SHP77 treated with DMSO at 0.1 percent for 48 hours (cell line): ENCODE measurements at places on chromosomes 1 and 21.

DNA sequence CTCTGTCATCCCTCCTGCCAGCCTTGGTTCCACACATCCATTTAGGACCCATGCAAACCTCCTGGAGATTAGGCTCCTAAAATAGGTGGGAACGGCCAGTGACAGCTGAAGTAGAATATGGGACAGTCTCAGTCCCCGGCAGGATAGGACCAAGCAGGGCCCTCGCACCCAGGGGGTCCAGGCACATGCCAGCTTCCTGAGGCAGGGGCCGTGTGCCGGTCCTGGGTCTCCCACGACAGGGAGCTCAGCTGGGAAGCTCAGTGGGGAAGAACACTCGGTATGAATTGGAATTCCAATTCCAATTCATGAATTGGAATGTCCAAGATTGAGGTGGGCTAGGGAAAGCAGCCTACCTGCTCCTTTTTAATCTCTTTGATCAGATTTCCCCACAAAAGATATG lies 9.8 kb downstream of the MUL1 start:
- no peak for DNase-seq

- DNase-seq = no peak
Observed at GRCh38 chr1:41021526-41022308, at the start of gene SLFNL1. SLFNL1 (minus strand) TSS chr1:41021725; CDS start chr1:41020660, 1,065 bp downstream.

- no peak for DNase-seq
Observed at GRCh38 chr1:184531296-184531695, 144.5 kb downstream of the C1orf21 start.

- DNase-seq = no peak
Observed at GRCh38 chr1:101697072-101697471, 299.7 kb downstream of the OLFM3 start.

- no peak for DNase-seq
Observed at GRCh38 chr1:94543001-94543400, 1.4 kb upstream of the F3 start.

GRCh38 chr1:22886211-22886610 lies 86.5 kb downstream of the LACTBL1 start:
- no peak for DNase-seq

DNA sequence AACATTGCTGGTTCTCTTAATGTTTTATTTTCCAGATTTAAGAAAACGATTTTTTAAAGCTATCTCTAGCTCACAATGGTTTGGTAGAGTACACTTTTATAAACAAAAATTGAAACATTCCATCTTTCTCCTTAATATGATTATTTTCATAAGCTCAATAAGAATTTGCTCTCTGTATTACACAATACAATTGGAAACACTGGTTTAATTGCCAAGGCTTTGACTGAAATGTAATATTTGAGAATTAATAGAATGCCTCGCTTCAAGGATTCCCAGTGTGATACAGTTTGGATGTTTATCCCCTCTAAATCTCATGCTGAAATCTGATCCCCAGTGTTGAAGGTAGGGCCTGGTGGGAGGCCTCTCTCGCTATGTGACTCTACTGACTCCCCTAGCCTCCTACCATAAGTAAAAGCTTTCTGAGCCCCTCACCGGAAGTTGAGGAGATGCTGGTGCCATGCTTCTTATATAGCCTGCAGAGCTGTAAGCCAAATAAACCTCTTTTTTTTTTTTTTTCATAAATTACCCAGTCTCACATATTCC lies 67.4 kb downstream of the DDAH1 start:
- DNase-seq = no peak

- DNase-seq = no peak
Observed at GRCh38 chr1:50232336-50232735, 123.6 kb downstream of the ELAVL4 start.

- no peak for DNase-seq
Observed at GRCh38 chr1:78758506-78758905, 108.9 kb downstream of the IFI44 start.

- DNase-seq = no peak
Observed at GRCh38 chr1:18536915-18537314, 56.2 kb downstream of the KLHDC7A start.

- no peak for DNase-seq
Observed at GRCh38 chr1:205693421-205693991, 13.2 kb upstream of the SLC45A3 start.

GRCh38 chr21:36992671-36993070 lies 13.8 kb upstream of the RIPPLY3 start:
- no peak for DNase-seq

DNA sequence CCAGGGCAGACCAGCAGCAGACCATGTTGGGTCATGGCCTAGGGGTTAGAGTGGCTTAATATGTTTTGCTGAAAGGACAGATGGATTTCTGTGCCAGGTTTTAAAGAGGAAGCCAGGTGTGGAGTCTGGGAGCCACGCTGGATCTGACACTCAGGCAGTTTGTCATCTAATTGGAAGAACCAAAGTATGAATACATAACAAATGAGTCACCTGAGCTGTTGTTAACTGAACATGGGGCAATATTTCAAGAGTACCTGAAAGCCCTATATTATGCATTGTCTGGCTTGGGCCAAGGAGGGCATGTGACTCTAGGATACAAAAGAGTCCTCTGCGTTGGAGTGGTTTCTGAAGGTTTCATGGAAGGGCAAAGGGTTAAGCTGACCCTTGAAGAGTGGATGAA lies 70.6 kb downstream of the LMO4 start:
- DNase-seq = no peak

DNA sequence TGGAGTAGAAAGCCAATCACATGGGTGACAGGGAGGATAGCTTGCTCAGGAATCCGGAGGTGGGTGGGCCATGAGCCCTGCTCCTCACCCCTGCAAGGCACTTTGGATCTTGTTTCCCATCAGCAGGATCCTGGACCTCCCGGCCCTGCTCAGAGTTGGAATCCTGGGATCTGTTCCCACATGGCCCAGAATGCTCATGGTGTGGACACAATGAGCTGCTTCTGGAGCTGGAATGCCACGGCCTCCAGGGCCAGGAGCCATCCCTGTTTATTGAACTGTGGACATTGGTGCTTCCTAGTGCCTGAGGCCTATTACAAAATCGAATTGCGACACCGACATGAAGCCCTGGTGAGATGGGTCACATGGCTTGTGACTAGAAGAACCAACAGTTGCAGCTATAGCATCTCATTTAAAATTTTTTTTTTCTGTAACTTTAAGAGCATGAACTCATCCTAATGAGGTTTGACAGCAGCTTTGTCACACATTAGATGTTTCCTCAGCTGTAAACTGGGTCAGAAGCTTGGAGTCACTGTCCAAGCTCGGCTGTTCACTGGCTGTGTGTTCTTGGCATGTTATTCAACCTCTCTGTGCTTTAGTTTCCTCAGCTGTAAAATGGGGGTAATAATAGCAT lies 40.4 kb upstream of the GOLT1A start:
- no peak for DNase-seq

- DNase-seq = no peak
Observed at GRCh38 chr21:33492571-33492970, 1.1 kb upstream of the DNAJC28 start.

DNA sequence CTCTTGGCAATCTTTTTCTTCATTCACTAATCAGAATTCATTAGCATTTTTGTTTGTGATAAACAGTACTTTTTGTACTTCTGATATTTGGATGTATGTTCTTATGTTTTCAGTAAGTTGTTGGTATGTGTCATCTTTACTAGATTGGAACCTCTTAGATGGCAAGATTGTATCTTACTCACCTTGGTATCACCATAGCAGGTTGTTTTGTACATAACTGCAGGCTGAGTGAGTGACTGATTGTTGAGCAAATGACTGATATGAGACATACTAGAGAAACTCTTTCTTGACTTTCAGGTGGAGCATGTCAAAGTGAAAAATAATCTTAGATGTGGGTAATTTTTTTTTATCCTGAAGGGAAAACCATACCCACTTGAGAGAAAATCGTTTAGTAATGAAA lies 173.7 kb downstream of the CLEC20A start:
- DNase-seq = no peak

GRCh38 chr1:94083681-94084080 lies 37.3 kb downstream of the ABCA4 start:
- DNase-seq = no peak

DNA sequence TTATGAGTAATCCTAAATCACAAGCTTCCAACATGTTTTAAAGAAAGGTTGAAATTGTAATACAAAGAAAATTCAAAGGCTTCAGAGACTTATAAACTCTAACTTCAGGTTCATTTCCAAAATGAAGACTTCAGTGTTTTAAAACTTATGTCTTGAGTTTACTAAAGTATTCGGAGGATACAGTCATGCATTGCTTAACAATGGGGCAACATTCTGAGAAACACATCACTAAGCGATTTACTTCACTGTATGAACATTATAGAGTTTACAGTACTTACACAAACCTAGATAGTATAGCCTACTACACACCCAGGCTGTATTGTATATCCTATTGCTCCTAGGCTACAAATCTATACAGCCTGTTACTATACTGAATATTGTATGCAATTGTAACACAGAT lies 38.3 kb downstream of the CEP170 start:
- no peak for DNase-seq

DNA sequence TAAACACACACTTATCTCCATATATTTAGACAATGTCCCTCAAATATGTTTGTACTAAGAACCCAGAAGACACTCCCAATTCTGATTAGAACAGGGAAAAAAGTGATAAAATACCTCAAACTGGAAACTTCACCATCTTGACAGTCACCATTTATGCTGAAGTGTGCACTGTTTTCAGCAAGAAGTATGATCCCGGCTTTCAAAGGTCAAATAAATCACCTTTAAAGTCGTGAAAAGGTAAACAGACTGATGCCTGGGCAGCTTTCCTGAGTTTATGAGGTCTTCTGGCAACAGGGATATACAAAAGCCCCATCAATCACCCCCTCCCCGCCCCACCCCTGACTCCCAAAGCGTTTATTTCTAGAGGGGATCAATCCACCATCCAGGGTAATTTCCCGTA lies 37.9 kb downstream of the HLX start:
- DNase-seq = no peak

GRCh38 chr1:198686069-198686728 lies 47.4 kb downstream of the PTPRC start:
- no peak for DNase-seq

DNA sequence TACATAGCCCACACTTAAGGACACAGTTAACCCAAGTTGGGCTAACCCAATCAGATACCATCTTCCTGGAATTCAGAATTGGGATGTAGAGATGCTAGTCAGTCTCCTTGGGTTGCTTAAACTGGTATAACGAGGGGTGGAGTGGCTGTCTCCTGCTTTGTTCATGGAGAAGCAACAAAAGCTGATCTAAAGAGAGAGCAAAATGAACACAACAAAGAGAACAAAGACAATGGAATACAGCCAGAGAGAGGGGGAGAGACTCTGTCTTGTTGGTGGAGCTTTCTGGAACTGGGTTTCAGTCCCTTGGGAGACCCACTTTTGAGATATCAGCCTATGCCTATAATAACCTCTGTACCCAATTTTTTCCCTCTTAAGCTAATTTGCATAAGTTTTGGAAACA lies 138.1 kb downstream of the ATG4C start:
- no peak for DNase-seq

DNA sequence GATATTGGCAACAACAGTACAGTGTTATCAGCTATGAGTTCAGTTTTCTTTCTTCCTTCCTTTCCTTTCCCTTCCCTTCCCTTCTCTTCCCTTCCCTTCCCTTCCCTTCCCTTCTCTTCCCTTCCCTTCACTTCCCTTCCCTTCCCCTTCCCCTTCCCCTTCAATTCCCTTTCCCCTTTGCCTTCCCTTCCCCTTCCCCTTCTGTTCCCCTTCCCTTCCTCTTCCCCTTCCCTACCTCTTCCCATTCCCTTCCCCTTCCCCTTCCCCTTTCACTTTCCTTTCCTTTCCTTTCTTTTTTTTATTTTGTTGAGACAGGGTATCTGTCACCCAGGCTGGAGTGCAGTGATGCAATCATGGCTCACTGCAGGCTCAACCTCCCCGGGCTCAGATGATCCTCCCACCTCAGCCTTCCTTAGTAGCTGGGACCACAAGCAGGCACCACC lies 72.3 kb upstream of the CAPZB start:
- DNase-seq = no peak

DNA sequence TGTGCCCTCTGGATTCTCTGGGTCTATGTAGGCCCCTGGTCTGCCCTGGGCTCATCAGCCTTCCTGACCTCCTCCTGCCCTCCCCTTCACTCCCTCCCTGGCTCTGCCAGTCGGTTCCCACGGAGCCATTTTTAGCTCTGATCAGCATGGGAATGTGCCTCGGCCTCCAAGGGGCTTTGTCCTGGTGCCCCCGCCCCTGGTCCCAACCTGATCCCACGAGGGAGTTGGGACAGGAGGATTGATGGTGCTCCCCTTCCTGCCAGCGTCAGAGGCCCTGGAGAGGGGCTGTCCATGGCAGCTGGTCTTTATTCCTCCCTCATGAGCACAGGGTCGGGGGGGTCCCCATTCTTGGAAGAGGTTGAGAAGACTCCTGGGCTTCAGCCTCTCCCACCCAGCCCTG lies 24.9 kb downstream of the ETNK2 start:
- DNase-seq = no peak

DNA sequence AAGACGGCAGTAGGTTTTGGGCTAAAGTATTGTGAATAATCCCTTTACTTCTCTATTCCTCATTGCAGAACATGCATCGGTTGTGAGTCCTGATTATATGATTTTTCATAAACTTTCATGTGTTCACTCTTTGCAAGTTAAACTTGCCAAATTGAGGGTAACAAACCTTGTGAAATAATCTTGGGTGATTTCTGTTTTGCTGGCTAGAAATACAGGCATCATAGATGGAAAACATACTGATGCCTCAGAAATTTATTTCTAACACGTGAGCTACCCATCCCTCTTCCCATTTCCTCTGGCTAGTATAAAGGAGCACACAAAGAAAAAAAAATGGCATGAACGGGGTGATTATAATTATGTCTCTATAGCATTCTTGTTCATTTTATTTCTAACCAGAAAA lies 39.6 kb downstream of the RGS5 start:
- DNase-seq = no peak

- DNase-seq = no peak
Observed at GRCh38 chr1:6414443-6414844, 5.3 kb downstream of the HES2 start.

DNA sequence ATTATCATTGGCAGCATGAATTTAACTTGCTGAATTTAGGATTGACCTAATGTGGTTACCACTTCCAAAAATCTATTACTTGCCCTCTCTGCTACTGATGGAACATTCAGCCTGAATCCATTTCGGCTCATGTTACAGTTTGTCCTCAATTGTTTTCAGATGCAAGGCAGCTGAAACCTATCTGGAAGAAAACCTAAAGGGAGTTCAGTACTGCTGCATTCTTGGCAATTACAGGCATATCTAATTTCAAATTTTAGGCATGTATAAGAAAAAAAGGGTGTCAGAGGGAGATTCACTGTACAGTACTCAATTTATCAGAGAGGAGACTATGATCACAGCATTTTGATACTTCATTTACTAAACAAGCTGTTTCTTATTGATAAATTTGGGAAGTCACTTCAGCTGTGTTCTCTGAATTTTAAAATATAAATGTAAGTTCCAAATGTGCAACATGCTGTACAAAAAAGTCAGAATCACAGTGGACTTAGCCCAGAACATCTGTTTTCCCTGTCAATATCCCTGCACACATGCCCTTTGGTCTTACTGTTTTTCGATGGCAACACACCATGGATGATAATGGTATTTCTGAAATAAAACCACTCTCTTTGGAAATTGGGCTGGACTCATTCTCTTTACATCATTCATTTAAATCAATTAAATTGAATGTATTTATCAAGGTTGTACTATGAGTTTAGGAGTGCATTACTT lies 651.6 kb upstream of the ADGRL4 start:
- DNase-seq = no peak
